Ascending aorta (tissue), 2 donors: ENCODE measurements at places on chromosomes 12 and 14.

DNA sequence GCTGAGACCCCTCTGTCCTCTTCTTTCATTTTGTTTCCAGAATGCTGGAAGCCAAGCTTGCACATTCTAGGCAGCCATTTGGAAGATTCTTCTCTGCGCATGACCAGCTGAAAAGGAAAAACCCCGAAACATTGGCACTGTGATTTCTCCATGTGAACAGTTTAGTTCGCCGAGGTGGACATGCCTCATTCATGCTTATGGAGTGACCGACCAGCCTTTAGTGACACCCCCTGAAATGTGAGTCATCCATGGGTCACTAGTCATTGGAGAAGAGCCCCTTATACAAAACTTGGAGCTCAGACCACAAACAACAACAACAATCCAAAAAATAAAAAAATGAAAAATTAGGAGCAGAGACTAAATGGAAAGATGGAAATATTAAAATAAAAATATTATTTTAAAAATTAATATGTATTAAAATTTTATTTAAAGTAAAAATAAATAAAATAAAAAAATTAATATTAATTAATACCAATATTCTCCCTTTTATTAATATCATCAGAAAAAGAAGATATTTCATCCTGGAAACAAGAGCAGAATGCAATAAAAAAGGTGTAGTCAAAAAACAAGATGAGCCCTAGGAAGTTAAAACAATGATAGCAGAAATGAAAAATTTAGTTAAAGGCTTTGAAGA lies 9.5 kb upstream of the KRT7 start:
- no peak for DNase-seq

DNA sequence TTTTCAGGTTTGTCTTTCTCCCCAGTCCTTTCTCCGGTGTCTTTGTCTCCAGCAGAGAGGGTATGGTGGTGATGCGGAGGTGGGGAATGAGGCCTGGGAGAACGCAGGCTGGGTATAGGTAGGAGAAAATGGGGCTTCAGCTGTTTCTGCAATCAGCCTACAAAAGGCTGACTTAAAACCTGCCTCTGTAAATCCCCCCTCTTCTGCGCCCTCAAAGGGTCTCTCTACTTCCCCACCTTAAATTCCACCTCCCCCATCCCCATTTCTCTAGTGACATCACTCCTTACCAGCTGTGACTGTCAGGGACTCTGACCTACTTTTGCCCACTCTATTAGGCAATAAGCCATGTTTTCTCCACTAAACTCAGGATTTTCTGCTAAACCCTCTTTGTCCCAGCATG lies 8.1 kb upstream of the RIMKLB start:
- no peak for DNase-seq

- DNase-seq, result no peak
These were observed 678 bp downstream of the TRMT61A start for GRCh38 chr14:103529383-103530365.

GRCh38 chr14:90717916-90718315 lies 98.3 kb downstream of the TTC7B start:
- no peak for DNase-seq

DNA sequence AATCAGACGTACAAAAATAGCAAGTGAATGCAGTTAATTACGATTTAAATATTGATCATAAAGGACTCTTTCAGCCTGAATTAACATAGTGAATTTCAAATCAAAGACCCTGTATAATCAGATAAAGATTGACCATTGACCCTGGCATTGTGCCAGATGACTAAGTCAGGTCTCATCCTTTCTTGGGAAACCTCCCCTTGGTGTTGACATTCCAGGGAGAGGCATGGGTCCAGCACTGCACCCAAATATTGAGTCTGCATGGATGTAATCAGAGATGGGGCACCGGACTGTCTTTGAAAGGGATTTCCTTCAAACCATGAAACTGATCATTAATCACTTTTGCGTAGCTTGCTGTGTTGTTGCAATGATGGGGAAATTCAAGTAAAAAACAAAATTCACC lies 1138.2 kb downstream of the BCL11B start:
- DNase-seq, result no peak

GRCh38 chr14:99268810-99269707 lies 2.9 kb downstream of the BCL11B start:
- no peak for DNase-seq

DNA sequence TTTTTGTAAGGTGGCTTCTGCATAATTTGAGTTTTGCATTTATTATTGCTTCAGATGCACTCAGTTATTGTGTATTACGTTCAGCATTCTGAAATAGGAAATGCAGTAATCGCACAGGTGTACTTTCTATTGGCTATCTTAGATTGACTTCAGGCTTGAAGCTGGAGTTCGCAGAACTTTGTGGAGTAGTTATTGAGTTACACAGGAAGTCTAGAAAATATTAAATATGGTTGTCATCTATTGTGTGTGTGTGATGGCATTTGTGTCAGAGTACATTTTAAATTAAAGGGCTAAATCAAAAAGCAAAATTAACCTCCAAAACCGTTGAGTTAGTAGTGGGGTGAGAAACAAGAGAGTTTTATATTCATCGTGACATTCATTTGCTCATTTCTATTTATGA lies 2.7 kb downstream of the ARID2 start:
- no peak for DNase-seq

GRCh38 chr14:86012461-86012860 lies 482.5 kb downstream of the FLRT2 start:
- DNase-seq, result no peak

- no peak for DNase-seq
These were observed 29.6 kb downstream of the CCDC92 start for GRCh38 chr12:123942911-123943648.

GRCh38 chr12:94098466-94098865 lies 49.9 kb upstream of the PLXNC1 start:
- no peak for DNase-seq

DNA sequence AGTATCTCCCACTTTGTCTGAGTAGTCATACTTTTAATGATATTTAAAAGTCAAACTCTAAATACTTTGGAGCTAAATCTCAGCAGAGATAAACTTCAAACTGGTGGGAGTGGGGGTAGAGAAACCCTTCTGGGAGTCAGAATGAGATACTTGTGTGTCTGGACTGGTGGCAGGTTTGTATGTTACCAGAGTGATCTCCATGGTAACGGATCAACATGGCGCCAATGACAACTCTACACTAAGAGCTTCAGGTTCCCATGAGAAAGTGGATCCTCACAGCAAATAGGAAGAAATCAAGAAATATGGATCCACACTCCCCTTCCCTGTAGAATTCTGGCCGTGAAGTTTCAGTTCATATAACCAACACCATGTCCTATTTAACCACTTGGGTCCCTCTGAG lies 121.9 kb downstream of the ETV6 start:
- DNase-seq, result no peak

GRCh38 chr14:76830556-76830955 lies 4.3 kb downstream of the LRRC74A start:
- DNase-seq, result peak; percentile 27

GRCh38 chr12:11922361-11922760 lies 148.4 kb upstream of the BCL2L14 start:
- no peak for DNase-seq

DNA sequence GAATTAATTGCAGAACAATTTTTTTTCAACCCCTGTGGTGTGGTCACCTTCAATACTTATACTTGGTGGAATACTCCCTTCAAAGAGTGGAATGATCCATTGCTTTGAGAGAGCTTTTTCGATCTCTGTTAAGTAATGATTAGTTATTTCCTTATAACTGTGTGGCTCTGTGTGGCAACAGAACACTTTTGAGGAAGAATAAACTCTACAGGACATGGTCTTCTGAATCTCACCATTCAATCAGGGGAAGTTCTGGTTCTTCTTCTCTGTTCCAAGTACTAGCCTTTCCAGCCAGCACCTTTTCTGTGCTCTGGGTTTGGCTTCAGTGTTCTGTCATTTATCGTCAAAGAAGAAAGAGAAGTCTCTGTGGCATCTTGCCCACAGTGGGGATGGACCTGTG lies 369.2 kb downstream of the ZFP36L1 start:
- no peak for DNase-seq

DNA sequence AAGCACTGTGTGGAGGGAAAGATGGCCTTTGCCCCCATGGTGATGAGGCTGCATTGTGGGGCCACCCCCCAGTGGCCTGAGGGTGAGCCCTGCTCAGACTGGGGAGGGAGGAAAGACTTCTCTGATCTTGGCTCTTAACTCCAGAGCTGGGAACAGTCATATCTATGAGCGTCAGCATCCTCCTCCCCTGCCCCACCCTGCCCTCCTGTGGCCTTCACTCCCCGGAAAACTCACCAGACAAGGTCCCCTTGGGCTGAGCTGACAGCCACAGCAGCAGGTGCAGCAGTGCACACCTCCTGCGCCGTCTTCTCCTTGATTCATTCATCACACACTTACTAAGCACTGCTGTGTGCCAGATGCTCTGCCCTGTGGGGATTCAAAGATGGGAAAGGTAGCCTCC lies 98.8 kb downstream of the B4GALNT3 start:
- DNase-seq, result no peak

- no peak for DNase-seq
These were observed 170.8 kb downstream of the ESR2 start for GRCh38 chr14:64123241-64123822.

DNA sequence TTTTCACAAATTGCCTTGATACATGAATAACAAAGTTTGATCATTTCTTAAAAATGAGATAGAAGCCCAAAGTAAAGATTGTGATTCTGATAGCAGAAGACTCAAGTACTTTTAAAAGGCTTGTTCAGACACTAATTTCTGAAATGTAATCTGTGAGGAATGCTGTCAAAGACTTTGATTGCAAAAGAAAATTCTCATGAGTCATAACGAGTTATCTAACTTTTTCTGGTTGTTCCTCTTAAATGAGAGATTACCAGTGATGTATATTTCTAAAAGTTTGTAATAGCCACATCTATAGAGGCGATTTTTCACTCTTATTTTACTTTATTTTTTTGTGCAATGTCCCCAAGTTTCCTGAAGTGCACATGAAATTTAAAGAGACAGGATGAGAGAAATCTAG lies 7.0 kb downstream of the PYGL start:
- no peak for DNase-seq

DNA sequence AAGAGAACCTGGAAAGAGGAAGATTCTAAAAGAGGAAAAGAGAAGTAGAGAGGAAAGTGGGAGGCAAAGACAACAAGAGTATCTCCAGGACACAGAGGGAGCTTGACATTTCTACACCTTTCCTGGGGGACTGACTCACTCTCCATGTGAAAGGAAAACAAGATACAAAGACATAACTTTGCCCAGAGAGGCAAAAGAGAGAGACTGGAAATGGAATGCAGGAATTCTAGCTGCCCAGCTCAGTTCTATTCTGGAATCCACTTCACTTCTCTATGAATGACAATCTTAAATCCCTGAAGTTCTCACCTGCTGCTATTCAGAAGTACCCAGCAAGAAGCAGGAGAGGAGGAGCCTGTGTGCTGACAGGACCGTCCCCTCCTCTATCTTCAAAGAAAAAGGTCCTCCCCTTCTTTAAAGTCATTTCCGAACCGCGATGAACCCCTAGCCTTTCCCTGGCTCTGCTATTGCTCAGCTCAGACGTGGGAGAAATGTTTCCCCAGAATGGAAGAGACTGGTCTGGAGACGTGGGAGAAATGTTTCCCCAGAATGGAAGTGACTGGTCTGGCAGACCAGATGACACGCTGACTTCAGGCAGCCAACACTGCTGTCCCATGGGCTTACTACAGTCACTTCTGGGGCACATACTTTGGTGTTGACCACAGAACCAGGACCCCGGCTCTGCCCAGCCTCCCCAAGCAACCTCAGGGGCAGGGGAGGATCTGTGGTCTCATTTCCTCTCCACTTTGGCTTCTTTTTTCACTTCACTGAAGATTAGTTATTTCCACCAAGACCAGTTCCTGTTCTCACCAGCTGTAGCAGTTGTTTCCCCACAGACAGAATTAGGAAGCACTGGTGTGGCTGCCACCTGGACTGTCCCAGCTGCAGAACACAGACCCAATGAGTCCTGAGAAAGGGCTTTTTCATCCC lies 8.3 kb downstream of the FMNL3 start:
- DNase-seq, result peak; percentile 13

DNA sequence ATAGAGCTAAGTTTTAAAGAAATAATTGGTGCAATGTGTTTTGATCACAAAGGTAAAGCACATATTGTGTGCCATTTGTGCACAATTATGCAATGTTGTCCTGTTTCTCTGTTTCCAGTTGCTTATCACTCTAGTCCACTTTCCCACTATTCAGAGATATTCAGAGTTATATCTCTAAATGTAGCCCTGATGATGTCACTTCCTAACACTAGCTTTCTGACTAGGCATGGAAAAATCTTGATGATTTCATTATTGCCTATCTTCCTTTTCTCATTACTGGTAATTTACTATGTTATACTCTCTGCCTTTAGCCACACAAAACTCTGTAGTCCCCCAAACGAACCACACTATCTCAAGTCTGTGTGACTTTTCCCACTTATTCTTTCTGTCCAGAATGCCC lies 221.2 kb downstream of the TRHDE start:
- no peak for DNase-seq
